ENCODE measurements at places on chromosomes 2 and 18.

GRCh38 chr2:233445152-233445830 is 91.0 kb downstream of the DGKD start:
- no peak for DNase-seq

- no peak for DNase-seq
Measured at GRCh38 chr2:176087330-176088047, 3.7 kb upstream of the EVX2 start.

DNA sequence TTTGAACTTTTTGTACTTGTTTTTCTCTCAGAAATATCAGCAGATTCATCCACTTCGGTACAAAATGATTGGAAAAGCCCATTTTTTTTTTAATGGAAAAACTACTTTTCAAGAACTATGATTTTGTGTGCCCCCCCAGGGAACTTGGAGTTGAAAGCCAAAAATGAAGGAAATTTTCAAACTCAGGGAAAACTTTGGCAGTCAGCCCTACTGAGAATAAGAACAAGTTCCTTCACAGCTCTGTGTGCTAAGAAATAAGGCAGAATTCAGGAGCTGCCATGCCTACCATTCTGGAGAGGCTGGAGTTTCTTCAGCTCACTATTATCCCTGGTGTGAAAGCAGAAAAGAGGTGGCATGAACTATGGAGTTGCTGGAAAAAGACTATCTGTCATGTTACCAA is 226.0 kb upstream of the SLC35G4 start:
- DNase-seq: no peak

DNA sequence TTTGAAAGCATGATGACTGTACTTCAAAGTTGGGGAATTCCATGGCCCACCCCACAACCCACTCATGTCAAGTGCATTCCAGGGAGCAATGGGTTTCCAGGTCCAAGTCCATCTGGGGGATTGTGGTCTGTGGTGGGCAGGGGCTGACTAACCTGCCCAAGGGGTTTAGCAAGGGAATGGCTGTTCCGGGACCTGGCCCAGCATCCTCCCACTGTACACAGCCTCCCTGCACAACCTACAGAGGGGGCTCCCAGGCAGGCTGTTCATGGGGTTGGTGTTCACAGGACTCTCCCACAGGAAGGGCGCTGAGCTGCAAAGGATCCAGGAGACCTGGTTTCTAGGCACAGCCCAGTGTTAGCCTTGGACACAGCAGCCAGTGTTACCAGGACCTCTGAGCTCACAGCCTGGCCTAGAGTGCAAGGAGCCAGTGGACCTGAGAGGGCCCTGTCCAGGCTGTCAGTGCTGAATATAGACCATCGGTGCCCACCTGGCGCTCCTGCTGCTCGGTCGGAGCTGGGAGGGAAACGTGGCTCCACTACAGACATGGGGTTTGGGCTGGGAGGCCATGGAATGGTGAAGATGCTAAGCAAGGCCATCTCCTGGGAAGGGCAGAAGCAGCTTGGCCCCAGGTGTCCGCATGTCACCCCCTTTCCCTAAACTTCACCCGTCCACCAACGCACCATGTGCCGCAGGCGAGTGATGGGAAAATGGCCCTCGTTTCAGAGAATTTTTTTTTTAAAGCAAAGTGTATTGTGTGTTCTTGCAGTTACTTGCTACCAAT is 317.2 kb downstream of the GBX2 start:
- DNase-seq: no peak

DNA sequence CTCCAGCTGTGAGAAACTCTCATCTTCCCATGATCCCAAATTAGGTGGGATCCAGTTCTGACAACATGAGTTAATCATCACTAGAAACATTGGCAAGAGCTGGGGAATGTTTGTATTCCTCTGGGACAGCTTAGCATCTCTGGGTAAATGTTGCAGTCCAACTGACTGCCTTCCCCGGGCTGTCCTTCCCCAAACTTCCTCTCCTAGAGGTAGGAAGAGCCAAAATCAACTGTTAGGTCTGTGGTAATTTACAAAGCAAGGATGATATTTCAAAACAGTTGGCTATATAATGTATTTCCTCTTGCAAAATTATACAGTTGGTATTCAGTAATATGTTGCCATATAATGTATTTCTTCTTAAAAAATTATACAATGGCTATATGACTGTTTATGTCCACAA is 148.5 kb downstream of the MGAT5 start:
- DNase-seq: no peak

- DNase-seq: no peak
Measured at GRCh38 chr2:10620481-10620880, 69.3 kb downstream of the NOL10 start.

DNA sequence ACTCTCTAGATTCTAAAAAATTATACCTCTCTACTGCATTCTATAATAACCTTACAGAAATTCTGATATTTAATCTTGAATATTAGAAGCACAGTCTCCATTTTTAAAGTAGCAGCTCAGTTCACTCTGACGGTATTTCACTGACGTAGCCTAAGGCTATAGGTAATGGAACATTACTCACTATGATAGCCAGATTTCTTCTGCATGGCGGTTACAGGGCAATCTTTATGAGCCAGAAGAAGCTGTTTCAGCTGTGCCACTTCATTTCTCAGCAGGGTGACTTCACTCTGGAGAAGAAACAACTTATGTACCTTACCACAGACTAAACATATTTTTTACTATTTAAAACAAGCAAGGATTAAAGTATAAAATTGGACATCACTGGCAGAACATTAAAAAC is 75.3 kb upstream of the CHN1 start:
- no peak for DNase-seq

DNA sequence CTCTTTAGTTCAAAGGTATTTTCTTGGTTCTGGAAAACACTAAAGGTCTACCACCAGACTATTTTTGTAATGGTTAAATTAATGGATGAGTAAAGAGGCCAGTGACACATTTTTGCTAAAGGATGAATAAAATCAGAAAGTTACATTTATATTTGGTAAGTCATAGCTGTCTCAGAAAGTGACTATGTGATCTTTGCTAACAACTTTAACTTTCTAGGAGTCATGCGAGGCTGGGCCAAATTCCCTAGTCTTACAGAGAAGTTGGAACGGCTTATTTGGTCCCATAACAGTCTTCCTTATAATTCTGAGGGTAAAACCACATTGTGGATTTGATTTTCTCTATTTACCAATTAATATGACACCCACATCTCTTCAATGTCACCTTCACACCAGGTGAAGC is 198.1 kb downstream of the PDE1A start:
- DNase-seq: no peak

GRCh38 chr2:184363213-184363612 is 235.1 kb upstream of the ZNF804A start:
- no peak for DNase-seq

GRCh38 chr2:223185638-223186037 is 133.6 kb downstream of the KCNE4 start:
- DNase-seq: no peak

- DNase-seq: no peak
Measured at GRCh38 chr2:205969584-205969983, 116.4 kb downstream of the INO80D start.

GRCh38 chr2:127134833-127135830 is 28.2 kb upstream of the BIN1 start:
- no peak for DNase-seq

- no peak for DNase-seq
Measured at GRCh38 chr2:8821276-8822217, 15.9 kb downstream of the KIDINS220 start.

GRCh38 chr2:173354073-173354581 is 545 bp upstream of the CDCA7 start:
- peak; percentile 19 for DNase-seq

DNA sequence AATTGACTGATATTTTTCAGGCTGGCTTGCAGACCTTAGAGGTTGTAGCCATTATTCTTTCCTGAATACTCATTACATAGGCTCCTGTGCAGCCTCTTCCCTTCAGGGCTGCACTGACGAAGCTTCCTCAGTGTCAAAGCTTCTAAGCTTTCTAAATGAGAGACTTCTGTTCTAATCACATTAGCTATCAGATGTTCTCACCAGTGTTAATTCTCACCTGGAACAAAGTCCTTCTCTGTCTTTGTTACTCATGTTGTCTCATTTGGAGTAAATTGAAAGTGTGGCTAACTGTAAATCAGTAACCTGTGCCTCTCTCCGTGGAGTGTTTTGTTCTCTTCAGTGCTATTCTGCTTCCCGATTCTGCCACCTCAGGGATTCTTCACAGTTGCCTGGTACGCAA is 76.9 kb downstream of the MC4R start:
- no peak for DNase-seq

DNA sequence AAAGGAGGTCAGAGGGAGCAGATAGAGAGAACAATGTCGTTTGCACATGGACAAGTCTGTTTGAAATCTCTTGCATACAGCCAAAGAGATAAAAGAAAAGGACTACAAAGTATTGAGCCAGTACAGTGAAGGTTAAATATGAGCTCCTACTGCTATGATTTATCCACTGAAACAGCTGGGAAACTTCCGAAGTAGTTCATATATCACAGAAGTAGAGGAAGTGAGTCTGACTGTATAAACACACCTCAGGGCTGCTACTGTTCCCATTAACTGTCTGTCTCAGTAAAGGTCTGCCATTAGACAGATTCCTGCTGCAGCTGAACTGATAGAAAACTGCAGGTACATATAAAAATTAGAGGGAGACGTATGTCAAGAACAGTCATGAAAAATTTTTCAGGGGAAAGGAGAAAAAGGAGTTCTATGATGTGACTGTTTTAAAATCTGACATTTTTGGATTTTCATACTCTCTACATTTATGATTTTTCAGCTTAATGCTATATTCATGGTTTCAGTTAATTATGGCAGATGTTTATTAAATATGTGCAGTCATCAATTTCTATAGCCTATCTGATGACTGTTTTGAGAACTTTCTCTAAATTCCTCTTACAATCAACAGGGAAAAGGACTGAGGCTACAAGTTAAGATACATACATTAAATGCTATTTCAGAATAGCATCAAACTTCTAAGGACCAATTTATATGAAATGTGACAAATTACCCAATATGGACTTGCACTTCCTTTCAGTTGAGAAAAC is 364.7 kb downstream of the ERBB4 start:
- DNase-seq: no peak

DNA sequence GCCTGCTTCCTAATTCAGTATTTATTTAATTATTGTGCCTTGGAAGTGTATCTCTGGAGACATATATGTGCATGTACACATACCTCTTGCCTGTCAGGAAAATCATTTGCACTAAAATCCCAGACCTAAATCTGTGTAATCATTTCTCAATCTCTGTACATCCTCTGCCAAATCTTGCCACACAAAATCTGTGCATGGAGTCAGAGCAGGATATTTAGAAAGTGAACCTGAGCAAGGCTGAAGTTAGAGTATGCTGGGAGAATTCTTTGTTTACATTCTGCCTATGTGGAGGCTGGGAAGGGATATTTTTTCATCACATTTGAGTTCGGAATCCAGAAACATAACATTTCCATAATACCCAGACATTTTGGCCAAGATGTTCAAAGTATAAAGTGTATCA is 9.3 kb downstream of the XRCC5 start:
- no peak for DNase-seq

- no peak for DNase-seq
Measured at GRCh38 chr2:45614871-45615415, 3.9 kb upstream of the SRBD1 start.

DNA sequence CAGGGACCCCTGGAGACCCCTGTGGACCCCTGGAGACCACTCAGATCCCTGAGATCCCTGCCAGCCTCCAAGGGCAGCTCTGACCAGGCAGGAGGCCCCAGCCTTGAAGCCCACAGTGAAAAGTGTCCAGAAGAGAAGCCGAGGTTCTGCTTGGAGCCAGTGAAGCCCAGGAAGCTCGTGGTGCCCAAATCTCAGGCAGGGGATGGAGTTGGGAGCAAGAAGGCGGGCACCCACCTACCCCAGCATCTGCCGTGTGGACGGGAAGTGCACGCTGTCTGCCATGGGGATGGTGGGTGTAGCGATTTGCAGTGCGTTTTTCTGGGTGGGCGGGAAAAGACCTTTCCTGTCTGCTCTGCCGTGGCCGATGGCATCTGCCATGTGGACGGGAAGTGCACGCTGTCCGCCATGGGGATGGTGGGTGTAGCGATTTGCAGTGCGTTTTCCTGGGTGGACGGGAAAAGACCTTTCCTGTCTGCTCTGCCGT is 120.6 kb upstream of the CTDP1 start:
- DNase-seq: no peak

GRCh38 chr2:43222475-43223309 is 3.7 kb downstream of the ZFP36L2 start:
- no peak for DNase-seq

DNA sequence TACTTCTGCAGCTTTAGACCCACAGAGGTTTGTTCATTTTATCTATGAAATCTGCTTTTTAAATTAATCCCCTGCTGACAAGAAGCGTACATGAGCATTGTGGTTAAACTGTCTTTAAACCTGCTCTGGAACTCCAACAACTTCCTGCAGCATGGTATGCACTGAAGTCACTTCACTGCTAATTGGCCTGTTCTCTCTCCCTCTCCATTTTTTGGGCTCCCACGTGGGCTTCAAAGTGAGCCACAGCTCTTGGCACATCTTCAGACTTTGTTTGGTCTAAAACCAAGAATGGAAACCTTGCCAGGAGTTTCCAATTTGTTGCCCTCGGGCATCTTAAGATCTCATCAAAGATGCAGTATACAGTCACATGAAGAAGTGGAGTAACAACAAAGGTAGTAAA is 311.4 kb downstream of the LRRTM1 start:
- no peak for DNase-seq

DNA sequence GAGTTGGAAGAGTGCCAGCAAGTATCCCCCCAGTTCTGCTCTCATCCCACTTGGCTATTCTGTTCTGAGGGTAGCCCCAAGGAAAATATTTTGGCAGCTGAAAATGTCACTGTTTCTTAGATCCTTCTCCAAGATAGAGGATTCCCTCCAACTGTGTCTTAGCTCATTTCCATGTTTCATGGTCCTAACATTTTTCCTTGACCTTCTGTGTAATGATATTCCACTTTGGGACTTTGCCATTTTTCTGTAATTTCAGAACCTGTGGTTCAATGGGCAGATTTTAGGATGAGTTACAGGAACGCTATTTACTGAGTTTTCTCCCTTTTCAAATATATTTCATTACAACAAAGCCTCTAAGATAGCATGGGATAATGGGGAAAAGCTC is 34.7 kb downstream of the NHEJ1 start:
- DNase-seq: no peak

GRCh38 chr2:96144481-96145035 is 682 bp downstream of the DUSP2 start:
- DNase-seq: peak; percentile 47

- DNase-seq: peak; percentile 57
Measured at GRCh38 chr2:144508172-144508851, 11.6 kb downstream of the ZEB2 start.

- no peak for DNase-seq
Measured at GRCh38 chr2:29261003-29261402, 145.8 kb downstream of the CLIP4 start.

GRCh38 chr18:48477348-48477747 is 61.5 kb upstream of the CTIF start:
- no peak for DNase-seq

DNA sequence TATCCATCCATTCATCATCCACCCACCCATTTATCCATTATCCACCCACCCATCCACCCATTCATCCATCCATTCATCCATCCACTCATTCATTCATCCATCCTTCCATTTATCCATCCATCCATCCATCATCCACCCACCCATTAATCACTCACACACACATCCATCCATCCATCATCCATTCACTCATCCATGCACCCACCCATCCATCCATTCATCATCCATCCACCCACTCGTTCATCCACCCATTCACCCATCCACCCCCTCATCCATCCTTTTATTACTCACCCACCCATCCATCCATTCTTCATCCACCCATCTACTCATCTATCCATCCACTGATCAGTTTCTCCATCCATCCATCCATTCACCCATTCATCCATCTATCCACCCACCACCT is 8.1 kb upstream of the TPO start:
- no peak for DNase-seq
